GM03348 (cell line): ENCODE measurements at places on chromosomes 6 and 20.
A peak's percentile ranks its signal among the peaks of the same experiment; 100 is the strongest.

GRCh38 chr6:11805259-11806053, 26.9 kb upstream of the ADTRP start:
- DNase-seq = no peak

GRCh38 chr6:88813045-88813444, 150.4 kb downstream of the RNGTT start:
- no peak for DNase-seq

DNA sequence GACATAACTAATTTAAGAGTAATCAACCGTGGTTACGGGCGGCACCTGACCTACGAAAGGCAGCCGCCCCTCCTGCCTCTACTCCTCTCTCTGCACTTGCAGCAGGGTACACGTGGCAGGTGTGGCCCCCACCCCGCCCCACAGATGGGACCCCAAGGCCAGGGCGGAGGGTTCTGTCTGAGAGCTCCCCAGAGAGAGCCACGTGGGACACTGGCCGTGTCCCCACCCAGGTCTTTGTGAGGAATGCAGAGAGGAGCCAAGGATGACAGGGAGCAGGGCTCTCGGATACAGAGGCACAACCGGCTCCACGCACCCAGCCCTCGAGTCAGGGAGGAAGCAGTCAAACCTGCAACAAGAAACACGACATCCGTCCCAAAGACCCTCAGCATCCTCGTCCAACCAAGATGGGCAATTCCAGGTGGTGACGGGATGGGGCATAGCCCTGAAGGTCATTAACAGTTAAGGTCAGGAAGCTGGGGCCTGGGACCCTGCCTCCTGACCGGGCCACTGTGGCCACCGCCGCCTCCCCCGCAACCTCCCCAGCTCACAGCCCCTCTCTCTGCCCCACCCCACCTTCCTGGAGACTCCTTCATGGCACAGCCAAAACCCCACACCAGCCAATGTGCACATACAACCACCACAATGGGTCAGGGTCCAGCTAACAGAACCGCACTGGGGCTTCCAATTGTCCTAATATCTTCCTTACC, 47.1 kb downstream of the TAF4 start:
- no peak for DNase-seq

- no peak for DNase-seq
These were observed 40.1 kb upstream of the RNF144B start for GRCh38 chr6:18347021-18347577.

- no peak for DNase-seq
These were observed 85.0 kb upstream of the PMEPA1 start for GRCh38 chr20:57794600-57795341.

- peak; percentile 56 for DNase-seq
These were observed 651 bp upstream of the BLTP3A start for GRCh38 chr6:34791164-34791700.

- no peak for DNase-seq
These were observed 28.1 kb upstream of the ADTRP start for GRCh38 chr6:11806561-11807317.

GRCh38 chr20:57410924-57411323, 19.7 kb downstream of the RBM38 start:
- DNase-seq = no peak

- DNase-seq = no peak
These were observed 43.4 kb downstream of the LRFN2 start for GRCh38 chr6:40543776-40544175.

- DNase-seq = no peak
These were observed 125.8 kb upstream of the NXT1 start for GRCh38 chr20:23224806-23225205.

DNA sequence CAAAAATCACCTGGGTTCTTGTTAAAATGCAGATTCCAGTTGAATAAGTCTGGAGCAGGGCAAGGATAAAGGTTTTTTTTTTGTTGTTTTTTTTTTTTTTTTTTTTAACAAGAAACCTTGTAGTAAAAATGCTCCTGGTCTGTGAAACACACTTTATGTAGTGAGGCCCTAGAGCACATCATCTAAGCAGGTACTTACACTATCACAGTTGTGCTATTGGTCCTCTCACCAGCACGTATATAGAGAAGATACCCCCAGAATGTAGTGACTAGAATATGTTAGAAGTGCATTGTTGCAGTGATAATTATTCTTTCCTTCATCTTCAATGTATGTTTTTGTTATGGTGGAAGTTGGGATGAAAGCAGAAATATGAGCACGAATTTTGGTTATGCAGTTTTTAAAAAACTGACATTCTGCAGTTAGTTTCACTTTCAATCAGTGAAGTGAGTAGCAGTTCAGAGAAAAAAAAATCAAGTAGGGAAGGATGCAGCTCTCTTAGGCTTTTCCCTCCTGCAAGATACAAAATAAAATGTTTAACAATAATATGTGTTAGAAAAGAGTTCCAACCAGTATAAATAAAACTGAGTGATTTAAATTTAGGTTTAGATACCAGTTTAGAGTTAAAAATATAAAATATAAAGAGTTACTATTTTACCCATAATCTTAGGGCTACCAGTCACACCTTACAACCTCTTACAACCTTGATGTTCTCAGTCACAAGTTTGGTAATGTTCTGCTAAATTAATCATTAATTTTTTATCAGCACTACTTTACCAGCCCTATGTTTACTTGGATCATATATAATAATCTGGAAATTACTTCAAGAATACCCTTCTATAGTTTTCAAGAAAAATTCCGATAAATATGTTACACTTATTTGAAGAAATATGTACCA, 9.2 kb upstream of the DEFB113 start:
- no peak for DNase-seq

DNA sequence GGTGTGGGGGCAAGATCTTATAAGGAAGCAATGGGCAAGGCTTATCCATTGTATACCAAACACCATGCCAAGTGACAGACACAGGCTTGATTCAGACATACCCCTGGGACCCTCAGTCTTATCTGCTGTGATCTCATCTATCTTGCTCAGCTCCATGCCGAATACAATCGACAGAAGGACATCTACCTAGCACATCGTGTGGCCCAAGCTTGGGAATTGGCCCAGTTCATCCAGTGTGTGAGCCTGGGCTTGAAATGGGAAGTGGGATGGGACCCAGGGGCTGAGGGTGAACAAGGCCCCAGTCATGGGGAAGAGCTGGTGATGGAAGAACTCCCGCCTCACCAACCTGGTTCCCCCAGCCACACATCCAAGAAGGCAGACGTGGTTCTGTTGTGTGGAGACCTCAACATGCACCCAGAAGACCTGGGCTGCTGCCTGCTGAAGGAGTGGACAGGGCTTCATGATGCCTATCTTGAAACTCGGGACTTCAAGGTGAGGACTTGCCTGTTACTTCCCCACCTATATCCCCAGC, 1.9 kb downstream of the SMPD2 start:
- no peak for DNase-seq

GRCh38 chr6:161575523-161576254, 301.8 kb upstream of the AGPAT4 start:
- no peak for DNase-seq

- DNase-seq = no peak
These were observed 501 bp downstream of the SIRPB2 start for GRCh38 chr20:1490643-1491195.

DNA sequence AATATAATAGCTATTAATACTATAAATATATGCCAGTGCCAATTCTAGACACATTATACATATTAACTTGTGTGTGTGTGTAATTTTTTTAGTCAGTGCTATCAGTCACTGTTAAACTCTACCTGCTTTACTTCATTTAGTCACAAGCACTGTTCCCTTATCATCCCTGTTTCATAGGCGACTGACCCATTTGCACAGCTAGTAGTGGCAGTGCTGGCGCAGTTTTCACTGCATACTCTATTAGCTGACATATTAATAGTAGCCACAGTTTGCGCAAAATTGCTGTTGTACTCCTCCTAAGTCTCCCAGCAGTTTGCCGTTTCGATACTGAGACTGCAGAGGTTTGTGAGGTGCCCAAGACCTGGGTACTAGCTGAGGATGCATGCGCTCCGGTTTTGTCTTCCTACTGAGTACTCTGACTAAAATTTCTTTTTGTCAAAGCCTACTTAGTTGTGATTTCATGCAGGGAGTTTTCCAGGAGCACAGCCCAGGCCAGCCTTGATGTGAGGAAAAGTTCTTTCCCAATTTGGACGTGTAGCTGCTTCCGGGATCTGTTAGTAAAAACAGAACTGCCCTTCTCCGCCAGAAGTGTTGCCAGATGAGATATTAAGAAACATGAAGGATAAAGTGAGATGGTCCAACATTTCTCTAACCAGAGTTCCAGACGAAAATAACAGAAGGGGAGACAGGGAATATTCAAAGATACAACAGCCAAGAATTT, 5.6 kb downstream of the BAG2 start:
- peak; percentile 55 for DNase-seq

- DNase-seq = no peak
These were observed 123.5 kb downstream of the MAP3K7 start for GRCh38 chr6:90463359-90463758.

DNA sequence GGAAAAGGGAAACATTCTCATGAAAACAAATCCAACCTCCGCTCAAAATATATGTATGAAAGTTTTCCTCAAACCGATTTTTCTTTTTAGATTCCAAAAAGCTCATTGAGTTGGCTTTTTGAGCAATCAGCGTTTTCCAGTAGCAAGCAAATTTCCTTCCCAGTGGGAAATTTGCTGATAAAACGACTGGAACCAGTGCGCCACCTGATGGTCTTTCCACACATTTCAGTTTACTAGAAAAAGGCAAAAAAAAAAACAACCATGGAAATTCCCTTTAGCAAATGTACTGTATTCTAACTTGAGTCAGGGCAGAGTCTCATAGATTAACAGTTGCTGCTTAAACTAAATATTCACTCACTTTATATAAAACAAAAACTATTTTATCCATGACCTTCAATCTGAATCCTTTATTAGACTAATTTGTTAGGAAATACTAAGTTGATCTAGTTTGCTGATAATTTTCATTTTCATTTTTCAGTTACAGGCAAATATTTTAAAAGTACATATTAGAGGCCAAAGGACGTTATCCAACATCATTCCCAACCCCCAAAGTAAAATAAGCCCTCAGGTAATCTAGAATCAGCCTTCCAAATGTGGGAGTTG, 271.5 kb downstream of the FOXA2 start:
- DNase-seq = peak; percentile 47

DNA sequence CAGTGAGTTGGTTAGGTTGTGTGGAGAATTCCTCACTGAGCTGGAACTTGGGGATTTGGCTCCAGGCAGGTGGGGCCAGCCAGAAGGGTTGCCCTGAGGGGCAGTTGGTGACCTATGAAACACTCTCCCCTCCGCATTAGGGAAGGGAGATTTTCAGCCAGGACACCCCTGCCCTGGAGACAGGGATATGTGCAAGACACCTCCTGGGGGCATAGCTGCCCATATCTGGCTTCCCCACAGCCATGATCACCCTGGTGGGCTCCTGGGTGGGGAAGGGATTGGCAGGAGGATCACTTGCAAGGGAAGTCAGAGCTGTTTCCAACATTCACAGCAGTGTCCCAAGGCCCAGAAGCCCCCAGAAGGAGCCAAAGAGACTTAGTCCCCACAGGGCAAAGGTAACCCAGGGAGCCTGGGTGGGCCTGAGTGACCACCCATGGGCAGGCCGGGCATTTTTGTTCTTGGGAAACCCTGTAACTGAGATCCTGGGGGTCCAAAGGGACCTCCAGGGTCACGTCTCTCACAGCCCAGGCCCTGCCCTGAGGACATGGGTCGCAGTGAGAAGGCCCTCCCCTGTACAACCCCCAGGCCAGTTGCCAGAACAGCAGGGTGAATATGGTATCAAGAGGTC, 145.8 kb downstream of the MRPL14 start:
- DNase-seq = no peak

- peak; percentile 60 for DNase-seq
These were observed 542 bp downstream of the TUBE1 start for GRCh38 chr6:112086744-112087135.

DNA sequence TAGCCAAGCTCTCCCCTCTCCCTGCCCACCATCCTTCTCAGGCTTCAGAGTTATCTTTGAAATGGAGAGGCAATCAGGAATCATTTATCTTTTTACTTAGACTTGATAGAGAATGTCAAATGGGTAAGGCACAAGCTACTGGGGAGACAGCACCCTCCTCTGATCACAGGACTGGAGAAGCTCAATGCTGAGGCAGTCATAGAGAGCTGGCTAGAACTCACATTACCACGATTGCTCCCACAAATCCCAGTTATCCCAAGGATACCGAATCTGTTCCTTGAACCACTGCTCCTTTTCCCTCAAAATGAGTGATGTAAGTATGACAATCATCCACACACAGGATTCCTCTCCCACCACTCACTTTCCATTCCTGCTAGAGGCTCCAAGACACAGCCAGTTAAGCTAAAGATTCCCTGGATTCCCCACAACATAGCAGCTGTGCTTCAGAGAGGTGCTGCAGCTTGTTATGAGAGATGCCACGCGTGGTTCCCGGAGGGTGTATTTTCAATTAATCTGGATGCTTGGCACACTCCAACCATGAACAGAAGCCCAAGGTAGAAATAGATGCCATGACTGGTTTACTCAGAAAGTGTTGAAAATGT, 96.2 kb upstream of the VGLL2 start:
- DNase-seq = no peak

DNA sequence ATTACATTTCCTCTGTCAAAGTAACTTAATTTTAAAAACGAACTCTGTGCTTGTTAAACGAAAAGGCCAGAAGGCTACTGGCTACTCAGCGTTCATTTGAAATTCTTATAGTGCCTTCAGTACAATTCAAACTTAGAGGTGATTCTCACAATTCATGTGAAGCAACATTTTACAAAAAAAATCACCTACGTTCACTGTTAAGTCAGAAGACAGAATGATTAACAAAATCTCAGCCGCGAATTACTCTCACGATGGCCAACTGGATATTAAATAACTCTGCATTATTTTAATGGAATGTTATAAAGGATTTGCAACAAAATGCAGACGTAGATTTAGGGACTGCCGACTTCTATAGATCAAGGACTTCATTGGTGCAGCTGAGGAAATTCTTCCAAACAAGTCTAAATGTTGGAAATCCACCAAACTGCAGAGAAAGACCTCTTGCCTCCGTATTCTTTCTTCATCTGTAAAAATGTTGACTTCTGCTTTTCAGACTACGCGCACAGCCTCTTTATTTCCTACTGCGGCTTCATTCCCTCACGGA, 1.6 kb upstream of the QKI start:
- no peak for DNase-seq

DNA sequence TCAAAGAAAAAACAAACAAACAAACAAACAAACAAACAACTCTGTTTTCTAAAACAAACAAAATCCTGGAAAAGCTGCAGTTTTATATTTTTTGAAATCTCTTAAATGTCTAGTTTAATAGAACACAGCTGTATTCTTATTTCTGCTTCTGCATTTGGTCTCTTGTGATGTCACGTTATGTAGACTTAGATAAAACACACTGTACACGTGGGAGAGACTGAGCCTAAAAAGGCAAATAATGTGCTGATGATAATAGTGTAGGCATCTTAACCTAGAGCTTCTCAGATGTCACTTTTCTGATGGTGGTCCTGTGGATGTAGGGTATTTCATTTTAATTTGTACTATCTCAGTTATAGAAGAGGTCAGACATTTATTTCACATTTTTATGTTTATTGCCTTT, 261.7 kb downstream of the UTRN start:
- no peak for DNase-seq

DNA sequence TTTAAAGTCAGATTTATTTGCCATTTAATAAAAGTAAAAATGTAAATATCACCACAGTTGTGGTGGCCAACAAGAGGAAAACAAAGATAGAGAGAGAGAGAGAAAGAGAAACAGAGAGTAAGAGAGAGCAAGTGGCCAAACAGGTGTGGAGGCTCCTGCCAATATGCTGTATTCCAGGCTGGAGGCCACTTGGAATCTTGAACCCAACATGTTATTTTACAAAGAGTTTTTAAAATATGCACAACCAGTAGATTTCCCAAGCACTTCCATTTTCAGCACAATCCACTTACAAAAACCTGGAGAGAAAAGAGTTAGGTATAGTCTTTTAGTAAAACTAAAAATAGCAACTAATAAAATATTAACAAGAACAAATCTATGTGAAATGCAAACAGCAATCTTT, 1323.1 kb upstream of the CITED2 start:
- DNase-seq = no peak
